ENCODE measurements at places on chromosomes 6 and 20.

- no peak for DNase-seq
Measured at GRCh38 chr20:5172903-5173463, 46.2 kb downstream of the CDS2 start.

DNA sequence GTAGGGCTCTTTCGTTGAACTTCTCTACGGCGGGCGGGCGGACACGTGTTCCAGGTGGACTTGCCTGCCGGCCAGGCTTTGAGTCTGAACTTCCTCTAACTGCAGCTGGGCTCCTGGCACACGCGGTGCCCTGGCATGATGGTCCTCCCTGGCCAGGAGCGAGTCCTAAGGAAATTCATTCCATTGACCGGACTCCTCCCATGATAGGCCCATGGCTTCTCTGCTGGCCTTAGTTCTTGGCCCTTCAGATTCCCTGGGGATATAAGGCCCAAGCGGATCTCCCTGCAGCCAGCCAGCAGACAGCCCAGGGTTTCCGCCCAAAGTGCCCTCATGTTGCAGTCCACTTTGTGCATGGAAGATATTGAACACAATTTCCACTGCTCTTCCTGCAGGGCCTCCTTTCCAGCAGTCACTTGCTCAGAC lies 39.4 kb downstream of the TBC1D7 start:
- DNase-seq: no peak

DNA sequence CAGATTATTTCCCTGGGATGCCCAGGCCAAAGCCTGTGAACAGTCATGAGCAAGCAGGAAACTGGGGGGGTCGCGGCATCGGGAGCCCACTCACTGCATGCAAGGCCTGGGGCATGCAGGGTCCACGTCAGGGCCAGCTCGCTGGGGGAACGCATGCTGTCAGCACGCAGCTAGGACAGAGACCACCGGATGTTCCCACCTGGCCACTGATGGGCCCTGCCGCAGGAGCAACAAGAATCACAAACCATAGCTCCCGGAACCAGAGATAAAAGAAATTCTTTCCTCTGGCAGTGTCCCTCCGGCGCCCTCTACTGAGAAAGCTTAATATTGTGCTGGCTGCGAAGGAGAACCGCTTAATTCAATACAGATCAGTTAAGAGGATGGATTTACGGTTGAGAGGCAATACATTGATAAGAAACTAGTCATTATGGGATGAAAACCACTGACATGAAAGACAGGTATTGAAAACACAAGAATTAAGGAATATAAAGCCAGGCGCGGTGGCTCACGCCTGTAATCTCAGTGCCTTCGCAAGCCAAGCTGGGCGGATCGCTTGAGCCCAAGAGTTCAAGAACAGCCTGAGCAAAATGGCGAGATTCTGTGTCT lies 32.6 kb downstream of the C6orf15 start:
- peak; percentile 79 for DNase-seq

DNA sequence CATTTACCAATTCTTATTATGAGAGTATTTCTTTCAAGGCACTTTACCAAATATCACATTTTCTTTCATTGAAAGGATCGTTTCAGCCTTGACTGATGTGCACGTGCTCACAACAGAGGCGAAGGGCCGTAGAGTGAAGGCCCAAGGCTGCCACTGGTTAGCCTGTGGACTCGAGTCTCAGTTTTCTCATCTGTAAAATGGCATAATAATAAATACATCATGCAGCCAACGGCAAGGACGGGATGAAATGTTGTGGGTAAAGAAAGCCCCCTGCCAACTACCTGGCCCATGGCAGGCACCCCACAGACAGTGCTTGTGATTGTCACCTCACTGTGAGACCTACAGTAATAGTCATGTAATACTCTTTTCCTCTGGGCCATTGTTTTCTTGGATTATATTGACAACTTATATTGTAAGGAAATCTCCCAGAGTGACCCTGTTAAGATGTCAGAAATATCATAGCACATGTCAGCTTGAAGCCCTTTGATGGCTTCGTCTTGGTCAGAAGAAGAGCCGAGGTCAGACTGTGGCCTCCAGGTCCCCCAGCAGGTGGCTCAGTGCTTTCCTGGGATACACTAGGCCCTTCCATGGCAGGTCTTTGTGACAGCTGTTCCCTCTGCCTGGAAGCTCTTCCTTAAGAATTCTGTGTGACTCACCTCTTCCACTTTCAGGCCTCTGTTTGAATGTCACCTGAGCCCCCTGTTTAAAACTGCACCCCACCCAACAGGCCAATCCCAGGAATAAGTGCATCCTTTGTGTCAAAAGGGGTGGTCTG lies 36.3 kb downstream of the FAM50B start:
- no peak for DNase-seq

GRCh38 chr6:141483598-141484061 lies 649.1 kb upstream of the GJE1 start:
- no peak for DNase-seq

DNA sequence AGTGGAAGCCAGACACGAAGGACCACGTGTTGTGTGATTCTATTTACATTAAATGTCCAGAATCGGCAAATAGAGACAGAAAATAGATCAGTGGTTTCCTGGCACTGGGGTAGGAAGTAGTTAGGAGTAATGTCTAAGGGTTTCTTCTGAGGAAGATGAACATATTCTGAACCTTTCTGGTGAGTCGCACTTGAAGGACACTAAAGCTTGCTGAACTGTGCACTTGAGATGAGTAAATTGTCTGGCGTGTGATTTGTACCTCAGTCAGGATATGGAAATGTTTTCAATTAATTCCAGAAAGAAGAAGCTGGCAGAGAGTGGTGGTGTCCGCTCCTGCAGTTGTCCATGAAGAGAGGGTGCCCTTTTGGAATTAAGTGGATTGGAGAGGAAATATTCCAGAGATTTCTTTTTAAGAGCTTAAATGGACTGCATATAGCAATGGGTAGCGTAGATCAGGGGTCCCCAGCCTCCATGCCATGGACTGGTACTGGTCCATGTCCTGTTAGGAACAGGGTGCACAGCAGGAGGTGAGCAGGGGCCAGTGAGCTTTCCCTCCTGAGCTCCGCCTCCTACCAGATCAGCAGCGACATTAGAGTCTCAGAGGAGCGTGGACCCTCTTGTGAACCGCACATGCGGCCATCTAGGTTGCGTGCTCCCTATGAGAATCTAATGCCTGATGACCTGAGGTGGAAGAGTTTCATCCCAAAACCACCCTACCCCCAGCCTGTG lies 12.4 kb upstream of the KIF25 start:
- no peak for DNase-seq

GRCh38 chr6:132733814-132734213 lies 20.0 kb upstream of the VNN1 start:
- no peak for DNase-seq

DNA sequence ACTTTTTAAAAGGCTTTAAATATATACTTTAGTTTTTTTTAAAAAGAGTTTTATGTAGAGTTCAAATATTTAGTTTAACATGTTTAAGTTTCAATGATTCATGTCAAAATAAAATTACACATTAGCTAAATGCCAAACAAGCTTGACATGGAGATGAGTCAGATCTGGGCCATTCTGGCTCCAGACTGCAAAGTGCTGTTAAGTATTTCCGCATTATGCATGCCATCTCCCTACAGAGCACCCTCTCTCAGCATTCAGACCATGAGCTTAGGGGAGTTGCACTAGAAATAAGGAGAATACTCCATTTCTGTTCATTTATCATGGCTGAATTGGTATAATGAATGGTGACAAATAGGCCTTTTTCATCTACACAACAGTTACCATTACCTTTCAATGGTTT lies 21.5 kb upstream of the HS3ST5 start:
- DNase-seq: peak; percentile 17

- no peak for DNase-seq
Measured at GRCh38 chr20:3935956-3936340, 46.8 kb downstream of the PANK2 start.

DNA sequence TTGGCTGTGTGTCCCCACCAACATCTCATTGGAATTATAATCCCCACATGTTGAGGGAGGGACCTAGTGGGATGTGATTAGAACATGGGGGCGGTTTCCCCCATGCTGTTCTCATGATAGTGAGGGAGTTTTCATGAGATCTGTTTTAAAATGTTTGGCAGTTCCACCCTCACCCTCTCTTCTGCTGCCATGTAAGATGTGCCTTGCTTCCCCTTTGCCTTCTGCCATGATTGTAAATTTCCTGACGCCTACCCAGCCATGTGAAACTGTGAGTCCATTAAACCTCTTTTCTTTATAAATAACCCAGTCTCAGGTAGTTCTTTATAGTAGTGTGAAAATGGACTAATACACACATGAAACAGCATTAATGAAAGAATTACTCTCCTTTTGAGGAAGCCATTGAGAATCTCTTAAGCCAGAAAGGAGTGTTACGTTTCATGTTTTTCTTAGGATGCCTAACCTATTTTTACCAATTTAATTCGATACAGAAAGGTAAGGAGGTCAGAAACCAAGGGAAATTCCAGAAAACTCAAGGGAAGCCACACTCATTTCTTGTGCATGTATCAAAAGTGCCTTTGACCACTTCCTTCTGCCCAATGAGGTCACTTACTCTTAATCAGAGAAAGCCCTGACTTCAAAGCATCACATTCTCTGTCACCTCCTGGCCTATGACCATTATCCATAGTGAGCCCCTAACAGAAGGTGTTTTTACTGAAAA lies 24.7 kb upstream of the HINT3 start:
- no peak for DNase-seq

DNA sequence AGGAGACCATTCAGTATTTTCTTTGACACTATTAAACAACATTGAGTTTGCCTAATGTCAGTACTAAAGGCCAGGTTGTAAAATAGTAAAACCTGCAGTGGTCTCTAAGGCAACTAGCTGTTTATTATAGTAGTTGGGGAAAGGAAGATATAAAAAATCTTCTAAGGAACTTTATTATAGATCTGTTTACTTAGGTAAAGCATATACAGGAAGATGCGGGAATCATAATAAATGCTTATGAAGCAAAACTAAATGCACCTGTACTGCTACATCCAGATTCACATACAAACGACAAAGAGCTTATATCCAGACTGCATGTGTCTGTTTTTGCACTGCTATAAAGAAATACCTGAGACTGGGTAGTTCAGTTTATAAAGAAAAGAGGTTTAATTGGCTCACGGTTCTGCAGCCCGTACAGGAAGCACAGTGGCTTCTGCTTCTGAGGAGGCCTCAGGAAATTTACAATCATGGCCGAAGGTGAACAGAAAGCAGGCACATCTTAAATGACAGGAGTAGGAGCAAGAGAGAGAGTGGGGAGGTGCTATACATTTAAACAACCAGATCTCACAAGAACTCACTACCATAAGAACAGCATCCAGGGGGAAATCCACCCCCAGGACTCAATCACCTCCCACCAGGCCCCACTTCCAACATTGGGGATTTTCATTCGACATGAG lies 8.7 kb upstream of the TRIM39 start:
- no peak for DNase-seq

All from glutamatergic neuron (in vitro differentiated cells).